HepG2 (cell line): ENCODE measurements at places on chromosomes 6 and 20. TPM values are rescaled to one million over a fixed set of nuclear protein-coding genes. Genes with fewer than 3 reads are reported as not detected.

The LIN28B gene
- 56.8 and 100 TPM in 2 replicates for total RNA-seq

The OR2H1 gene
- total RNA-seq = not detected in 2 replicates

The IL17F gene
- total RNA-seq = not detected in 2 replicates

The OR2H2 gene
- total RNA-seq = not detected in 2 replicates

The TNNC2 gene
- total RNA-seq = 4.7 and 7.1 TPM in 2 replicates

The ACSS1 gene
- total RNA-seq = 38.2 and 41.6 TPM in 2 replicates

The DSP gene
- total RNA-seq = 89.8 and 133 TPM in 2 replicates

DNA sequence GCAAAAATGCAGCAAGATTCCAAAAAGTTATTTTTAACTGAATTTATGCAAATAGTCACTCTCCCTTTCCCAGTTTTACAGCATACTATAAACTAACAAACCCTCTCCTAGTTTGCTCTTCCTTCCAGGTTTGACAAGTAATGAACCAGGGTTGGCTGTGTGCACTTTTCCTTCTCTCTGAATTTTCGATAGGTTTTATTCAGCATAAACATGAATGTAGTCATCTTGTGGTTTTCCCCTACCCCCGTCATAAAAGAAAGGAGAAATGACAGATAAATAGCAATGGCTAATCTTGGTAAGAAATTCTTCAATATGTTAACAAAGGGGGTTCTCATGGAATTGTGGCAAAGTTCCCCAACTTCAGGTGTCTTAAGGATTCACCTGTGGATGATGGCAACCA lies 26.3 kb downstream of the PRDM1 start:
- no peaks in the 10 kb centered on the region; the same call in 1 of the 2 replicates for H3K27me3 ChIP-seq
- no peaks in the 10 kb centered on the region for H3K36me3 ChIP-seq
- H3K27ac ChIP-seq = no peak overlapping the region
- no peaks in the 10 kb centered on the region for H3K4me1 ChIP-seq
- DNase-seq = no peak

DNA sequence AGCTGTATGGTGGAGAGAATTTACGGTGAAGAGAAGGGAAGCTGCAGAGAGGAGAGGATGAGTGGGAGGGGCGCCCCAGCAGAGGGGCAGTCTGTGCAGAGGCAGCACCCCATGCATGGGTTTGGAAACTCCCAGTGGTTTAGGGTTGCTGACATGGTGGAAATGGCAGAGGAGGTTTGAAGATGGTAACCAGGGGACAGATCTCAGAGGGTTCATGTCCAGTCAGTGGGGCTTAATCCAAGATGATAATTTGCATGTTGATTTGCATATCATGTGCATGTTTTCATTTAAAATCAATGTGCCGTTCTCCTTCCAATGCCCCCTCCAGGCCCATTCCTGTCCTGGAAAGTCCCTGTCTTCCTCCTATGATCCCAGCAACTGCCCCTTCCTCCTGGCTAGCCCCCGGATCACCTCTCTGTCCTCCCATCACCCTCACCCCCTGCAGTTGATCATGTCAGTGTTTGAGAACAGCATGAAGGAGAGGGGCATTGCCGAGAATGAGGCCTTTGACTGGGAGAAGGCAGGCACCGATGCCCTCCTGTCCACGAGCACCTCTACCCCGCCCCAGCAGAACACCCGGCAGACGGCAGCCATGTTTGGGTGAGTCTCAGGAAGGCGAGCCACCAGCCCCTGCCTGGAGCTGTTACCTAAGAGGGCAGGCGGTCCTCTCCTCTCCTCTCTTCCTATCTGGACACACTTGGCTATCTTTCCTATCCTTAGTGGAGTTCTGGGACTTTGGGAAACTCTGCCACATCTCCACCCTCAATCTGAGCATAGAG lies 14.3 kb downstream of the TTBK1 start:
- DNase-seq = no peak
- H3K36me3 ChIP-seq = no peaks in the 10 kb centered on the region
- peak overlapping the region; percentile 17; the same call in 1 of the 2 replicates for H3K4me3 ChIP-seq
- peaks cover 54% of the 10 kb centered on the region for H3K27me3 ChIP-seq

DNA sequence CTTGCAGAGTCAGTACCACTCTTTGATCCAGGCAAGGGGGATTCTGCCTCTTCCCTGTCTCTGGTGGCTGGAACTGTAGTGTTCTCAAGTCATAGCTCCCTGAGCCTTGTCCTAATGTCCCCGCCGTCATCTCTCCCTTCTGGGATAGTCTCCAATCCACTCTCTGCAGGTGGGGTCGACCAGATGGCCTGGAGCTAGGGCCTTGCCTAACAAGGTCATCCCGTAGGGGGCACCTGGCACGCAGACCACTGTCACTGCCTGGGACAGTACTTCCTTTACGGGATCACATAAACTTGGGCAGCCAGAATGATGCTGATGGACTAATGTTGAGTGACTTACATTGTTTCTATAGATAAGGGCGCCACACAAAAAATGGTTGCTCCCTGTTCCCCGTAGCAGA lies 118.9 kb upstream of the SLC22A23 start:
- no peak overlapping the region for H3K4me3 ChIP-seq
- H3K27ac ChIP-seq = no peak overlapping the region
- no peaks in the 10 kb centered on the region for H3K4me1 ChIP-seq
- H3K36me3 ChIP-seq = no peaks in the 10 kb centered on the region

DNA sequence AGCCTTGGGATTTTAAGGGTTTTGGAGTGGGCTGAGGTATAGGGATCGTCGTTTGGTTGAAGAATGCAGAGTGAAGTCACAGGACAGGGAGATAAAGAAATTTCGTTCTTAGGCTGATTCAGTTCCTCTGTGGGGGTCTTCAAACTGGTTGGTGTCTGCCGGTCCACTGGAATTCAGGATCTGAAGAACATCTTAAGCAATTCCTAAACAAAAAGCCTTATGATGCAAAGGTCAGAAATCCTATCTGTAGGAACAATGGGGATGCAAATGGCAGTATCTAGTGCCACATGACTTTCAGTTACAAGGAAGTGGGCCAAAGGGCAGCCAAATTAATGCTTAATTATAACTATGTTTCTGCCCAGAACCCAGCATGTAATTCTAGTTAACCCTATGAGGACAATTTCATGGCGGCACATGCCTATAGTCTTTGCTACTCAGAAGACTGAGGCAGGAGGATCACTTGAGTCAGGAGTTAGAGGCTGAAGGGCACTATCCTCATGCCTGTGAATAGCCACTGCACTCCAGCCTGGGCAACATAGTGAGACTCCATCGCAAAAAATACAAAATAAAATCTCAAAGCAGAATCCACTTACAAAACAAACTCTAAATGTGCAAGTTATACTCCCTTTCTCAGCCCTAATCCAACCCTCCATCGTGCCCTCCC lies 4.6 kb upstream of the SLC2A10 start:
- no peak overlapping the region for H3K4me3 ChIP-seq
- no peaks in the 10 kb centered on the region for H3K36me3 ChIP-seq
- no peak for DNase-seq
- H3K4me1 ChIP-seq = peaks cover 55% of the 10 kb centered on the region

DNA sequence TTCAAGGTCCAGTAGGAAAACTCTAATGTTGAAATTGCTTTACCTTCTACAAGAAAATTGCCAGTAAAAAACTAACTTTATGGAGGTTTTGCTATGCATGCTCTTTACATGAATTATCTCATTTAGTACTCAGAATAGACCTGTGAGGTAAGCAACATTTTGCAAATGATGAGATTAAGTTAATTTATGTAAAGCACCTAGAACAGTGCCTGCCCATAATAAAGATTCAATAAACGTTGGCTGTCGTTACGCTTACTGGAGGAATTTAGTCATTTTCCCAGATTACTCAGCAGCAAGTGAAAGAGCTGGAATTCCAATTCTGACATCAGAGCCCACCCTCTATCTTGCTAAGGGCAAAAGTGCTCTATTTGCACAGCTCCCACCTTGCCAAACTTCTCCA lies 69.4 kb upstream of the ARID1B start:
- H3K36me3 ChIP-seq = no peaks in the 10 kb centered on the region
- no peak overlapping the region for H3K27ac ChIP-seq
- no peaks in the 10 kb centered on the region for H3K27me3 ChIP-seq
- DNase-seq = no peak
- H3K4me1 ChIP-seq = peaks cover 9% of the 10 kb centered on the region; the same call in 1 of the 2 replicates

DNA sequence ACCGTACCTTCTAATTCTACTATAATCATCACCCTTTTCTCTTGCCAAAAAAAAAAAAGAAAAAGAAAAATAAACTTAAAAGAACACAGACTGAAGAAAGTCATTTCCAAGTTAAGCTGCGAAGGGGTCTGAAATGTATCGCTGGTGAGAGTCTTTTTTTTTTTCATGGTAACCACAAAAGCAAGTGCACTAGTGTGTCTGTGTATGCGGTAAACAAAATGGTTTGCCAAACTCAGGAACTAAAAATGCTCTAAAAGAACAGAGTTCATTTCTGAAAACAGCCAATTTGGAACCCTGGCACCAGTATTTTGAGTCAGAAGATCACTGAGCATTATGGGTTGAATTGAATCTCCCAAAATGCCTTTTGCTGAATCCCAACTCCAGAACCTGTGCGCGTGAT lies 46.6 kb downstream of the CDH4 start:
- no peak overlapping the region for H3K4me3 ChIP-seq
- H3K27me3 ChIP-seq = peaks cover 57% of the 10 kb centered on the region; the same call in 2 of the 3 replicates
- DNase-seq = no peak
- no peak overlapping the region for H3K27ac ChIP-seq
- H3K4me1 ChIP-seq = no peaks in the 10 kb centered on the region

GRCh38 chr6:155795173-155795796 lies 339.6 kb upstream of the NOX3 start:
- no peaks in the 10 kb centered on the region for H3K36me3 ChIP-seq
- no peak overlapping the region for H3K27ac ChIP-seq
- no peak overlapping the region for H3K4me3 ChIP-seq
- DNase-seq = no peak
- H3K4me1 ChIP-seq = no peaks in the 10 kb centered on the region

- H3K4me1 ChIP-seq = no peaks in the 10 kb centered on the region
- no peaks in the 10 kb centered on the region for H3K36me3 ChIP-seq
- H3K27me3 ChIP-seq = no peaks in the 10 kb centered on the region
- H3K4me3 ChIP-seq = no peak overlapping the region
- DNase-seq = no peak
Observed at GRCh38 chr6:64294034-64294433, 658.4 kb downstream of the PHF3 start.

GRCh38 chr6:13101409-13101808 lies 226.9 kb downstream of the TBC1D7 start:
- H3K4me1 ChIP-seq = no peaks in the 10 kb centered on the region
- H3K27ac ChIP-seq = no peak overlapping the region
- H3K4me3 ChIP-seq = no peak overlapping the region
- H3K36me3 ChIP-seq = no peaks in the 10 kb centered on the region
- DNase-seq = no peak
- H3K27me3 ChIP-seq = 0 out of 3 replicates have a peak, but pooled peaks cover 9% of the 10 kb centered on the region

DNA sequence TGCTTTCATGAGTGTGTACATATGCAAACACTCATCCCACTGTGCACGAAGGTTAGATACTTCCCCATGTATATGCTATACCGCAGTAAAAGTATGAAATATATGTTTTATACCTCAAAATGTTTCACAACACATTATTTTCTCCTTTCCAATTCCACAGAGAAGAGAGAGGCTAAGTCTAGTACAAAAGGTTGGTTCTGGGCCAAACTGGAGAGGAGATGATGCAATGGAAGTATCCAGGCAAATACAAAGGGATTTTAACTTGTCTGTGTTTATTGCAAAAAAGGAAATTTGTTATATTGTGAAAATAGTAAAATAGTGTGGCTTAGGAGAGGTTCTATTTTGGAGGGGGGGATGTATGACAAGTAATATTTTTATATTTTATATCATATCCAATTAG lies 112.6 kb downstream of the PLCB1 start:
- no peak overlapping the region for H3K4me3 ChIP-seq
- H3K4me1 ChIP-seq = peaks cover 45% of the 10 kb centered on the region
- peak; percentile 50 for DNase-seq

- no peak overlapping the region for H3K27ac ChIP-seq
- no peak for DNase-seq
- H3K27me3 ChIP-seq = 0 out of 3 replicates have a peak, but pooled peaks cover 5% of the 10 kb centered on the region
- no peaks in the 10 kb centered on the region for H3K4me1 ChIP-seq
- H3K4me3 ChIP-seq = no peak overlapping the region
Observed at GRCh38 chr20:18839507-18840247, 26.1 kb downstream of the SCP2D1 start.

GRCh38 chr20:53972179-53972578 lies 98.2 kb downstream of the BCAS1 start:
- no peak overlapping the region for H3K27ac ChIP-seq
- no peaks in the 10 kb centered on the region for H3K27me3 ChIP-seq

- H3K4me1 ChIP-seq = no peaks in the 10 kb centered on the region
- H3K27ac ChIP-seq = no peak overlapping the region
- no peaks in the 10 kb centered on the region for H3K27me3 ChIP-seq
- DNase-seq = no peak
Observed at GRCh38 chr6:1630771-1631217, 21.1 kb downstream of the FOXC1 start.

- H3K27me3 ChIP-seq = no peaks in the 10 kb centered on the region
- DNase-seq = no peak
- H3K27ac ChIP-seq = no peak overlapping the region
- H3K36me3 ChIP-seq = no peaks in the 10 kb centered on the region
- H3K4me1 ChIP-seq = peaks cover 20% of the 10 kb centered on the region
- no peak overlapping the region for H3K4me3 ChIP-seq
Observed at GRCh38 chr6:13463941-13464340, 23.5 kb downstream of the GFOD1 start.

DNA sequence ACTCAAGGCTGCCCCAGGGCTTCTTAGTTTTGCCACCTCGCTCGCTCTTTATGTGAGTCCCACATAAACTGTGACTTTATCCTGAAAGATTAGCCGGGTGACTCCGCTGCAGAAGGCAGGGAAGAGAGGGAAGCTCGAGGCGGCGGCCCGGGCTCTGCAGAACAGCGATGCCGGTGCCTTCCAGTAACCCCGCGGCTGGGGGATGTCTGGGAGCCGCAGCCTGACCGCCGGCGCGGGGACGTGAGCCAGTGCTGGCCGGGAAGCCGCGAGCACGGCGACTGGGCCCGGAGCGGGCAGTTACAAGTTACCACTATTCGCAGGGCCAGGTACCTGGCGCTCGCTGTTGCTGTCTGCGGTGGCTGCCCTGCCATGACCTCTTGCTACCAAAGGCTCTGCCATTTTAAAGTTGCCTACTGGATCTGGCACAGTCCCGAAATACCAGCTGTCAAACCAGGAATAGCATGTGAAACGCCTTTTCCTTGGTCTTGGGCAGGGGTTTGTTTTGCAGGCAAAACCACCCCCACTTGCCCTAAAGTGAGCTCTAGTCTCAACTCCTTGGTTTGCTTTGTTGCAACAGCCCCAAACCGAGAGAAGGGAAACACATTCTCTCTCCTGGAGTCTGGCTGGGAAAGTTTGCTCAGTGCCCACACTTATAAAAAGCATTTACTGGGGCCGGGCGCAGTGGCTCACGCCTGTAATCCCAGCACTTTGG lies 124.0 kb upstream of the SLC2A12 start:
- no peak overlapping the region for H3K27ac ChIP-seq
- peaks cover 21% of the 10 kb centered on the region for H3K36me3 ChIP-seq
- DNase-seq = no peak
- no peaks in the 10 kb centered on the region for H3K27me3 ChIP-seq
- H3K4me3 ChIP-seq = no peak overlapping the region

- H3K4me3 ChIP-seq = peak overlapping the region; percentile 93
- H3K27ac ChIP-seq = peak overlapping the region; percentile 91
- H3K27me3 ChIP-seq = peaks cover 4% of the 10 kb centered on the region; the same call in 1 of the 3 replicates
Observed at GRCh38 chr20:49279677-49280462, 2.0 kb upstream of the ZNFX1 start.

DNA sequence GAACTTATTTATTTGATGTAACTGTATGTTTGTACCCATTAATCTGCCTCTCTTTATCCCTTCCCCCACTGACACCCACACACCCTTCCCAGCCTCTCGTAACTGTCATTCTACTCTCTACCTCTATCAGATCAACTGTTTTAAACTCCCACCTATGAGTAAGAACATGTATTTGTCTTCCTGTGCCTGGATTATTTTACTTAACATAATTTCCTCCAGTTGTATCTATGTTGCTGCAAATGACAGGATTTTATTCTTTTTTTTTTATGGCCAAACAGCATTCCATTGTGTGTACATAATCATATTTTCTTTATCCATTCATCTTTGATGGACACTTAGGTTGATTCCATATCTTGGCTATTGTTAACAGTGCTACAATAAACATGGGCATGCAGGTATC lies 49.3 kb downstream of the PHACTR2 start:
- no peak overlapping the region for H3K27ac ChIP-seq
- DNase-seq = no peak
- no peaks in the 10 kb centered on the region for H3K27me3 ChIP-seq
